ENCODE measurements at places on chromosomes 11 and 22.

DNA sequence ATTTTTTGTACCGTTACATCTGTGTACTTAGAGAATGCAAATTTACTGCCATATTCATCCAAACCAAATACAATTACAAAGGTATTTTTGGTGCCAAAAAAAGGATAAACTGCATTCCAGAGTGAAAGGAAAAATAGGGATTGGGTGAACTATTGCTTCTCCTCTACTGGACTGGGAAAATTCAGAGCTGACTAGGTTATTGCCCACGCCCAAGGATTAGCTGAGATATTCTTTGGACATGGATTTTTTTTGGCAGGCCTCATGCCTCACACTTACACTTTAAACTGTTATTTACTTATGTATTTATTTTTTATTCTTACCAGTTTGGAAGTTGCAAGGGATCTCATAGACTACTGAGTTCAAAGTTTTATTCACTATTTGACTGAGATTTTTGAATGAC lies 76.3 kb upstream of the DDI1 start:
- DNase-seq = no peak

DNA sequence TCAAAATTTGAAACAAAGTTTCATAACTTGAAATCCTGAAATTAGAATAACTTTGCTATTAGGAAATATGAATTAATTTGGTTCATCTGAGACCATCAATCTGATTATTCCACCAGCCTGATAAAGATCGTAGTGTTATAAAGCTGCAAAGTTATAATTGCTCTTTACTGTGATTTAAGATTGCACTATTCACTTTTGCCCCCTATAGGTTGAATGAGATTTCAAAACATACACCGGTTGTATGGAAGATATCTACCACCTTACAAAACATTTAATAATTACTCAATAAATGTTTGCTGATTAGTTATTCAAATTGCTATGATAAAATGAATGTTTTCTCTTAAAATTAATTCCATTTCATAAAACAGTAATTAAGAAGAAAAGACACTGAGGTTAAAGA lies 26.1 kb downstream of the APIP start:
- no peak for DNase-seq

- no peak for DNase-seq
These were observed 158.8 kb downstream of the FAT3 start for GRCh38 chr11:92383430-92383829.

GRCh38 chr11:17741487-17741886 lies 6.9 kb downstream of the KCNC1 start:
- DNase-seq = no peak

GRCh38 chr11:117825538-117826189 lies 1.1 kb upstream of the FXYD2 start:
- DNase-seq = no peak

GRCh38 chr11:75820645-75821044 lies 5.6 kb downstream of the UVRAG start:
- no peak for DNase-seq

DNA sequence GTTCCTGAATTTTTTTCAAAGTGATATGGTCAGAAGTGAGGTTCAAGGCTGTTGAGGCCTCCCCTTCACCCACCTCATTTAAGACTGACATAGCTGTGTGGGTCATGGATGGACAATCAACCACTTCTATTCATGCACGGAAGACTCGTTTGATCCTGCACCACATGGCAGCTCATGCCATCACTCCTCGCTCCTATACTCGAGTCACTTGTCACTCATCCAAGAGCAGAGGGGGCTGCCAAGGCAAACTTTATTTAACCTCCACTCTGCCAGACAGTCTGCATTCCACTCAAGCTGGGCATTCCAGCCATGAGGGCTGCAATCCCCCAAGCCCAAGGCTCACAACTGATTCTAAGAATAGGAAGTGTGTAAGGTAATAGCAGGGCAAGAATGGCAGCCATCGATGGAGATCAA lies 34.1 kb downstream of the SNX19 start:
- no peak for DNase-seq

DNA sequence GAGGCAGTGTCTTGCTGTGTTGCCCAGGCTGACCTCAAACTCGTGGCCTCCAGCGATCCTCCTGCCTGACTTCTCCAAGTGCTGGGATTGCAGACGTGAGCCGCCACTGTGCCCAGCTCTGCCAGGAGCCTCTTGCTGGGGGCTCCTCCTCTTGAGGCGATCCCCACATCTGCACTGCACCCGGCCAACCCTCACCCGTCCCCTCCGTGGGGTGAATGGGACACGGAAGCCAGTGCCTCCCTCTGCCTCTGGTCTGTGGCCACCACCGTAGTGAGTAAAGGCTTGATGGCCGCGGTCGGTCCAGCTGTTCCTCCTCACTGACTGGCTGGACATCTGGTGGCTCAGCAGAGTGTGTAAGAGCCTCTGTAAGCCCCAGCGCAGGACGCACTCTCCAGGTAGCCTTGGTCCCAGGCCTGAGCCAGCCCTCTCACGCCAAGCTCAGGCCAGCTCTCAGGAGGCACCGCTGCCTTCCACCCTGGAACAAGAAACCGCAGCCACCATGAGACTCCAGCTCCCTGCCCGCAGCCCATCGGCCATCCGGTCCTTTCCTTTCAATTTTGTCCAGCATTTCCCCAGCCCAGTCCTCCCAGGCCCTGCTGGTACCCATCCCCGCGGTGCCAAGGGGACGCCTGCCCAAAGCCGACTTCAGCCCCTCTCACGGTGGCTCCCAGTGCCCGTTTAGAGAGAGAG lies 100.3 kb downstream of the BRD1 start:
- DNase-seq = no peak

- DNase-seq = no peak
These were observed 359.5 kb downstream of the TMEM135 start for GRCh38 chr11:87397011-87397865.

GRCh38 chr22:42473484-42474193 lies 41.4 kb upstream of the NFAM1 start:
- peak; percentile 84 for DNase-seq

DNA sequence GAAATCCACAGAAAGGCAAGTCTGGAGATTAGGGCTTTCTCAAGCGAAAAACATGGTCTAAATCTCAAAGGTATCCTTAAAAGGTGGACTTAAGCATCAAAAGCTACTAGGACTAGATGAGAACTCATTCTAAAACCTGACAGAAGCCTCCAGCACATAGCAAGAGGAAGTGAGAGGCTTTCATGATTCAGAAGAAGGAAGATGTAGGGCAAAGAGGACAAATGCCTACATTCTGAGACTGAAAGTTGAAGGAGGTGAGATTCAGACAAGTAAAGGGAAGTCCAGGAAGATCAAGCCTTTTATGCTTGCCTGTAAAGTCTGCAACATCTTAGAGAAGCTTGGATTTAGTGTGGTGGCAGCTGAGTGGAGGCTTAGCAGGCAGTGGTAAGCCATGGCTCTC lies 98.9 kb downstream of the PGR start:
- DNase-seq = no peak

GRCh38 chr11:70410276-70411205 lies 12.2 kb downstream of the CTTN start:
- DNase-seq = no peak

GRCh38 chr11:13354335-13354734 lies 76.7 kb downstream of the BMAL1 start:
- DNase-seq = peak; percentile 76

DNA sequence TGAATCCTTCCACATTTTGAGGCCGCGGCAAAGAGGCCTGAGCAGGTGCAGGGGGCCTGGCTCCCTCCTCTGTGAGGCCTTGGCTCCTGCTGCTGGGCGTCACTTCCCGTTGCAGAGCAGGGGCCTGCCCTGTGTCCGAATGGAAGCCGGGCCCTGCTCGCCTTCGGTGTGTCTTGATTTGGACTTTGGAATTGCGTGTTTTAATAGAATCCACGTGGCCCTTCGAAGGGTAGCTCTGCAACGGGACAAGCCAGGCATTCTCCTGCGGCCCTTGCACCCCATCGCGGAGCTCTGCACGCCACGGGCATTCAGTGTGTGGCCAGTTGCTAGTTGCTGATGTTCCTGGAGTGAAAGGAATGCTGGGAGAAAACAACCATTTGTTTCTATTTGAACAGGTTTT lies 25.8 kb downstream of the SAMM50 start:
- no peak for DNase-seq

DNA sequence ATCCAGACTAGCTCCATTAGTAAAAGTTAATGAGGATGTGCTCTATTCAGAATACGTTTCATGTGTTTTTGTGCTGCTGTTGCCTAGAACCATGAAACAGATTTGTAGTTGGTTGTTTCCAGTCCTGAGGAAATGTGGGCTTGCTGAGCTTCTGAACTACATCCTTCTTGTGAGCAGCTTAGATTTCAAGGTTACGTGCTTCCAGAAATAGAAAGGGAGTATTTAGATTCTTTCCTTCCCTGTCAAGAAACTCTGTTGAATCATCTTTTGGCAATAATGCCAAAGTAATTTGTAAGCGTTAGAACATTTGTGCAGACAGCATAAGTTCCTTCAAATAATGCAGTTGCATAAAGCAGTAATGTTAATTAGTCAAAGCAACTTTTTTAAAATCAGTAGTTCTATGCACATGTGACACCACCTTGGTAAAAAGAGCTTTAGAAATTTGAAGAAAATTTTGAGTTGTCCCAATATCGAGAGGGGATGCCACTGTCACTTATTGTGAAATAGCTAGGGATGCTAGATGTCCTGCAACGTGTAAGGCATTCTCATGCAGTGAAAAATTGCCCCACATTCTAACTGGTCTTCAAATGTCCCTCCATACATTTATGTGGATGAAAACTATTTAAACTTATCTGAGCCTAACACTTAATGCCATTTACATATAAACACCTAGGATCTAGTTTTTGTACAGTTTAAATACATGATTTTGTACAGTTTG lies 169.6 kb downstream of the ETS1 start:
- no peak for DNase-seq

- DNase-seq = no peak
These were observed 169.4 kb upstream of the SYT13 start for GRCh38 chr11:45455536-45455935.

- no peak for DNase-seq
These were observed 67.9 kb upstream of the OR4B1 start for GRCh38 chr11:48148749-48149148.

GRCh38 chr11:96045622-96046456 lies 121.9 kb upstream of the MTMR2 start:
- peak; percentile 86 for DNase-seq

GRCh38 chr22:39624501-39624821 lies 53.9 kb downstream of the CACNA1I start:
- peak; percentile 56 for DNase-seq

DNA sequence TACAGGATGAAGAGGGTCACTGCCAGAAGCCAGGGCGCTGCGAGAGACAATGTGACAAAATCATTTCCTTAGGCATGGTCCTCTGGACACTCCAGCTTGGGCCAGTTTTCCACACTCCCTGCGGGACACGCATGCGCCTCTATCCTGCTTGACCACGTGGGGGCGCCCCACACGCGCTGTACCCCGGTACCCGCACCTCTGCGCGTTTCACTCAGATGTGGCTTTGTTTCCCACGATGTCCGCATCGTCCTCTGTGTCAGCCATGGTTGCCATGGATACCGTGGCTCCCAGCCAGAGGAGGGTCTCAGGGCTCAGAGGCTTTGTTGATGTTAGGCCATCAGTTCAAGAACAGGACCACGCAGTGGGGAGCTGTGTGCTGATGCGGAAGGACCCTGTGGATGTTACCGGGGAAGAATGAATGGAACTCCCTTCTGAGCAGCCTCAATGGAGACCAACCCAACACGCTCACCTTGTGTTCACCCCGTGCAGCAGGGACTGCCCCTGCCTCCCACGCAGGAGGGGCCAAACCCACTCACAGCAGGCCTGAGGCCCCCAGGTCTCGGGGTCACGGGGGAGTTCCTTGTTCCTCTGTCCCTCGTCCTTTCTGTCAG lies 101.1 kb upstream of the SLC22A12 start:
- DNase-seq = peak; percentile 84

DNA sequence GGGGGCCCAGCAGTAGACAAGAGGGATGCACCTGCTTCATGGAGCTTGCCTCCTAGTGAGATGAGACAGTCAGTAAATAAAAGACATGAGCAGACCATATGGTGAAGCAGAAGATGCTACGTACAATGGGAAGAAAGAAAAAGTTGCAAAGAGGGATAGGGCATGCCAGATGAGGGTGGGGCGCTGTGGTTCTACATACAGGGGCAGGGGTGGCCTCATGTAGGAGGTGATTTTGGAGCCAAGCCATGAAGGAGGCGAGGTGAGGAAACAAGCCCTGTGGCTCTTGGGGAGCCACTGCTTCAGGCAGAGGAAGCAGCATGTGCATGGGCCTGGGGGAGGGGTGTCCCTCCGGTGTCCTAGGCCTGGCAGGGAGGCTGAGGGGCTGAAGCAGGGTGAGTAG lies 15.2 kb downstream of the NAT10 start:
- DNase-seq = no peak

DNA sequence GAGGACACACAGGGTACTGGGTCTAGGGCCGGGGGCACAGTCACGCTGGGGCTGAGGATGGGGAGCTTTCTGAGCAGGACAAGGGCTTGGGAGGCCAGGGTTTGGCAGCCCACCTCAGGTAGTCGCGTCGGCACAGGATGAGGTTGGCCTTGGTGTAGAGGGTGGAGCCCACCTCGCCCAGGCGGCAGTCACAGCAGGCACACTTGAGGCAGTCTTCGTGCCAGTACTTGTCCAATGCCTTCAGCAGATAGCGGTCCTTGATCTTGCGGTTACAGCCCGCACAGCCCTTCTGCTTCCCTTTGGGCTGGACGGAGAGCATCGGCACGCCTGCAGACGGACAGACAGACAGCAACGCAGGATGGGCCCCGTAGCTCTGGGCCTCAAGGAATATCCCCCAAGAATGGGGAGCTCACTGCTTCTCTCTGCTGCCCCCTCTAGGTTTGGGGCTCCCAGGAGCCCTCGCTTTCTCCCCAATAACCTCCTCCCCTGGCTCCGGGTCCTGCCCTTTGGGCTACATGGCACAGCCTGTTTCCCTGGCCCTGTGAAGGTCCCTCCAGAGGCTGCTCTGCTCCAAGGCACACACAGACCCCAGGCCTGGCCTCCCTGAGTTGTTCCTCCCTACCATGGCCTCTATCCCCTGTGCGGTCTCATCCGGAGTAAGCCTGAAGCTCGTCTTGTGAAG lies 33.4 kb downstream of the LMO1 start:
- peak; percentile 48 for DNase-seq

GRCh38 chr11:132639986-132640385 lies 892.3 kb downstream of the OPCML start:
- no peak for DNase-seq

GRCh38 chr11:77207618-77208313 lies 79.7 kb downstream of the MYO7A start:
- no peak for DNase-seq

DNA sequence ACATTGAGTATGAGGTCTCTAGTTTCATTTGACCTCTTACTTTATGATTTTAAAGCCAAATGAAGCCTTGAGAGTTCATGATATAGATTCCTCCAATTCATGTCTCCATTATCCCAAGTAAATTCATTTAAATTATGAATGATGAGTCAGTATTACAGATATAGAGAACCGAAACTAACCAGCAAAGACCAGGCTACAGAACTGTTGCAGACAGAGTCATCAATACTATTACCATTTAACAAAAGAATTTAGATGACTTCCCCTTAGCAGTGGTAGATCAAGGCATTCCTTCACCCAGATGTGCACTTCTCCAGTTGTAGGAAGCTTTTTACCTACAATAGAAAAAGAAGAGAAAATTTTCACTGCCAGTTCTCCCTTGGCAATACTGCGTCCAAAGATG lies 11.8 kb upstream of the CCDC89 start:
- no peak for DNase-seq

GRCh38 chr11:117464778-117465177 lies 137.1 kb downstream of the CEP164 start:
- no peak for DNase-seq
